ENCODE measurements at places on chromosomes 5 and 9. TPM values are rescaled to one million over a fixed set of nuclear protein-coding genes. Genes with fewer than 3 reads are reported as not detected.

Gene SOX30
- total RNA-seq: 0.11 TPM

Gene PROB1
- total RNA-seq: 1.2 TPM

Gene SURF4
- total RNA-seq: 131 TPM

Gene PCDHA6
- 3.0 TPM for total RNA-seq

Gene FBLL1
- 36.4 TPM for total RNA-seq

Gene LCN15
- 0.27 TPM for total RNA-seq
